Progenitor cell of endocrine pancreas (in vitro differentiated cells): ENCODE measurements at places on chromosomes 13 and 19.

DNA sequence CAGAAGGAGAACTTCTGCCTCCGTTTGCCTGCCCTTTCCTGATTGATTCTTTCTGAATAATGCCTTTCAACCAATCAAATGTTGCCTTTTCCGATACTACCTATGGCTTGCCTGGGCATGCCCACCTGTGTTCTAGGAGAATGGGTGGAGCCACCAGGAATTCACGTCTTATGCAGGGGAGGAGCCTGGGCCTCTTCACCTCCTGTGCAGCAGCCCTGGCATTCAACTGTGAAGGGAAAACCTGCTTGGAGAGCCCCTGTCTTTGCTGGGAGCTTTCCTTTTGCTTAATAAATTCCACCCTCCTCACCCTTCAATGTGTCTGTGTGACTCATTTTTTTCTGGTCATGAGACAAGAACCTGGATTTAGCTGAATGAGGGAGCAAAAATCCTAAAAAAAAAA is 730.7 kb downstream of the UQCRFS1 start:
- no peak for DNase-seq

GRCh38 chr13:94154367-94154766 is 325.1 kb downstream of the DCT start:
- DNase-seq: no peak

DNA sequence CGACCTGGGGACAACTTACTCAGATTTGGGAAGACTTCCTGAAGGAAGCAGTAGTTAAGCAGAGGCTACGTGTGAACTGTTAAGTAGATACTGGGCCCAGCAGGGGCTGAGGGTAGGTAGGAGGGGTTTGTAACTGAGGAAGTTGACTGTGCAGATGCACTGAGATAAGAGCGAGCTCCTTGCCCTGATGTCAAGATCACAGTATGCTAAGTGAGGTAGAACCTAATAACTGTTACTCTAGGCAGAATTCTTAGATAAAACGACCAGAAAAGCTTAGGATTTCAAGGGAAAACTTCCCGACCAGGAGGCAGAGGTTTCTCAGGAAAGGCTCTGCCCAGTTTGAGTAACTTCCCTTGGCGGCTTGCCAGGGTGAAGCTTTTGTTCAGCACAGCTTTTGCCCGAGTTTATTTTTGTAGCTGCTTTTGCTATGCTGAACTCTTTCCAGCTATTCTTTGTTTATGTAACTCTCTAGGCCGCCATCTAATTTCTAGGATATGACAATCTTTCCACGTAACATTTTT is 632.1 kb downstream of the DIAPH3 start:
- no peak for DNase-seq

- DNase-seq: no peak
Observed at GRCh38 chr19:538641-539428, 5.0 kb upstream of the GZMM start.

DNA sequence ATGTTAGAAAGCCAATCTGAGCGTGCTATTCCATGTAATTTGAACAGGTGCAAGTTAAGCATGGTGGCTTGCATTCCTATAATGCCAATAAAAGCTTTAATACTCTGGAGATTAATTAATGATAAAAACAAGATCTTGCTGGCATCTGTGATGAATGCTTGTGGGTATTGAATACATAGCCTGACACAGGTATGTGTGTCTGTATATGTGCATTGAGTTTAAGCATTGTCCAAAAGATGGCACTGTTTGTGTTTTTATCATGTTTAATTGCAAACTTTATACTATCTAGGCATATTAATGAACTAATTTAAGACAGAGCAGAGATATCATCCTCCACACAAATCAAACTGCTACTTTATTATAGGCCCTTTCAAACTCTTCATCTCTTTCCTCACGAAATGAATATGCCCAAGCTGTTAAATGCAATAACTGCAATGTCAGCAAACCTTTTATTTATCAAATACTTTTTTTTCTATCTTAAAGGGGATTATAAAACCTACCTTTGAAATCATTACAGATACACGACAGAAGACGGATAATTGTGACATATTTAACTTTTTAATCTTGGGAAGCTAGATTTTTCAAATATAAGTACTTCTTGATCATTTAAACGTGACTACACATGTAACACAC is 86.5 kb downstream of the TNFSF11 start:
- DNase-seq: no peak

- no peak for DNase-seq
Observed at GRCh38 chr13:111437856-111438547, 117.6 kb downstream of the TEX29 start.

GRCh38 chr19:19444681-19445155 is 39.2 kb downstream of the GATAD2A start:
- DNase-seq: no peak

DNA sequence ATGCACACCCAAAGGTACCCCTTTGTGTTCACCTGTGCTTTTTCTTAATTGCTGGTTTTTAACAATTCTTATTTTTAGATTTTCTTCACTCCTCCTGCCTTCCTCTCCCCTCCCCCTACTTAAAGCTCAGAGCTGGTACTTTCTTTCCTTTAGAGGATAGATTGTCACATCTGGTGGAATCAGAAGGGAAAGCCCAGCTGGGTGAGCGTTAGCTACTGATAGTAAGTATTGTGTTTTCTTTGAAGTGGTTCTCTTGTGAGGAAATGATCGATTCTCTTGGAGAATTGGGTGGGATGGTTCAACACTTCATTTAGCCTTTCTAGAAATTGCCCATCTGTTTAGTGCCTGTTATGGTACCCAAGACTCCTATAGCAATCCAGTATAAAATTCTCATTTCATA is 84.8 kb downstream of the FLT1 start:
- no peak for DNase-seq

DNA sequence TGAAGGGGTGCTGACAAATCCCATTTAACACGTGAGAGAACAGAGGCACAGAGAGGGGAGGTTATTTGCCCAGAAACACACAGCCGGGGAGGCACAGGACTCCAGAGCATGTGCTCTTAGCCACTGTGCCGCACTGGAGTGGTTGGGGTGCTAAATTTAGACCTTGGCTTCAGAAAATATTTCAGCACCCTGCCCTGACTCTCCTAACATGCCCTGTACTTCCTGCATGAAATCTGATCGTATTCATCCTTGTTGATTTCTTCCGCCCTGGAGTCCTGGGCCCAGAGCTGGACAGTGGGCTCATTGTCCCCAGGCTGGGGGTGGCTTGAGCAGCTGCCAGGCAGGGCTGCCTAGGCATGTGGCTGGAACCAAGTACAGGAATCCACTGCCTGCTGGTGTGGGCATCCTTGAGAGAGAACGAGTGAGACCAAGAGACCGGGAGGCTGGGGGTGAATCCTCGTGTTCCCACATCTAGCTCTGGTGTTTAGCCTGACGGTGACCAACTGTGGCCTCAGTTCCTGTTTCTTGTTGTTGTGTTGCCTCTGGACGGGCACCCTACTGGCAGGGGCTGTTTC is 5.3 kb downstream of the SLC27A1 start:
- DNase-seq: no peak

DNA sequence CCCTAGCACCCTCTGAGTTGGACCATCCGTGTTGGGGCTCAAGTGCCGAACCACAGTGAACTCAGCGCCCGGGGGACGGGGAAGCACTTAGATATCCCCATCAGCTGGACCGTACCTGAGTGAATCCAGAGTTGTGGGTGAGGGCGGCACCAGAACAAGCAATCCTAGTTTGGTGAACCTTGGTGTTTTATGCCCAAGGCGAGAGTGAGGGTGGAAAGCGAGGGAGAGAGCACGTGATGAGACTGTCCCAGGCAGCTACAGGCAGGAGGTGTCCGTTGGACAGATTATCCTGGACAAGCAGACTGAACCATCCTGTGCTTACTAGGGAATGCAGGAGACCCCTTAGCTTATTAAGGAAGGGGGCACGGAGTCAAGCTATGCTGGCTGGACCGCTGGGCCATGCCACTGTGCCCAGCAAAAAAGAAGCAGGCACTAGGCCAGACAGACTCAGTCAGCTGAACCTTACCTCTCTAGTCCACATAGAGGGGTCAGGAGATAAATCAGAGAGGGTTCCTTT is 596 bp downstream of the GET3 start:
- no peak for DNase-seq
